ENCODE measurements at places on chromosomes 7 and 10.

GRCh38 chr7:101238226-101239182 is 902 bp upstream of the CLDN15 start:
- DNase-seq: no peak

- no peak for DNase-seq
These were observed 462.8 kb upstream of the ZWINT start for GRCh38 chr10:56823849-56824248.

DNA sequence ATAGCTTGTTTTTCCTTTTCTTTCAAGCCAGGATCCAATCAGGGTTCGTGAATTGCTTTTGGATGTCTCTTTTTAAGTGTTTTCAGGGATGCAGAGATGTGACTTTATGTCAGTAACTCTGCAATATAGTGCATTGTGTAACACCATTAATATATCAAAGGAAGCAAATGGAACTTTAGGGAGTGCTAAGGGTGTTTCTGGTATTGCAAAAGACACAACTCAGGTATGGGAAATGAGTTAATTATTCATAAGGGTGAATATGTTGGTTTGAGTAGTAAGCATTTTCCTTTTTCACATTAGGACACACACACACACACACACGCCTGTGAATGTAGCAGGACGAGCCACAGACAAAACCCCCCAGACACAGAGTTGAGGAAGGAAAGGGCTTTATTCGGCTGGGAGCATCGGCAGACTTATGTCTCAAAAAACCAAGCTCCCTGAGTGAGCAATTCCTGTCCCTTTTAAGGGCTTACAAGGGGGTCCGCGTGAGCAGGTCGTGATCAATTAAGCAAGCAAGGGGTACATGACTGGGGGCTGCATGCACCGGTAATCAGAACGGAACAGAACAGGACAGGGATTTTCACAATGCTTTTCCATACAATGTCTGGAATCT is 31.8 kb upstream of the GSDME start:
- DNase-seq: no peak

DNA sequence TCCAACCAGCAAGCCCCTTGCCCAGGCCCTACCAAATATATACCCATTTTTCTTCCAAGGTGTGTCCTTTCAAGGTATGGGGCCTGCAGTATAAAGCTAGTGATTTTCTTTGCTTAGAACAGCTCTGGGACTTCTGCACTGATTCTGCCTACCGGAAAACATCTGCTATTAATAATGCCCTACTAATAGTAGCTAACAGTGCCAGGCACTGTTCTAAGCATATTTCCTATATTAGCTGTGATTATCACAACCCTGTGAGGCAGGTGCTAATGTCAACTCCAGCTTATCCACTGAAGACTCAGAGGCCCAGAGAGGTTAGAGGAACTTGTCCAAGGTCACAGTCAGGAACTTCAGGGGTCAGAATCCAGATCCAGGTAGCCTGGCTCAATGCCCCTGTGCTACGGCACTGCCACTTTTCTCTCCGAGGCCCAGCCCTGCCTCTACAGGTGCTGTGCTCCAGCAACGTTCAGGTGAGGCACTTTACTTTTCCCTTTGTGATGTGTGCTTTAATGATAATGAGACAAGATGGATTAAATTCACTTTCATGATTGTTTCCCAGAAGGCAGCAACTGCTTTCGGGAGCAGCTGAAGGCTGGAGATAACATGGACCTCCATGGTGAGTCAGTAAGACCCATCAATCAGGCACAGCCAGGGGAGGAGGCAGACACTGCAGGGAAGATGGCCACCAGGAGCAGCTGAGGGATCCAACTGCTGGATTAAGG is 26.7 kb downstream of the TAS2R41 start:
- no peak for DNase-seq

DNA sequence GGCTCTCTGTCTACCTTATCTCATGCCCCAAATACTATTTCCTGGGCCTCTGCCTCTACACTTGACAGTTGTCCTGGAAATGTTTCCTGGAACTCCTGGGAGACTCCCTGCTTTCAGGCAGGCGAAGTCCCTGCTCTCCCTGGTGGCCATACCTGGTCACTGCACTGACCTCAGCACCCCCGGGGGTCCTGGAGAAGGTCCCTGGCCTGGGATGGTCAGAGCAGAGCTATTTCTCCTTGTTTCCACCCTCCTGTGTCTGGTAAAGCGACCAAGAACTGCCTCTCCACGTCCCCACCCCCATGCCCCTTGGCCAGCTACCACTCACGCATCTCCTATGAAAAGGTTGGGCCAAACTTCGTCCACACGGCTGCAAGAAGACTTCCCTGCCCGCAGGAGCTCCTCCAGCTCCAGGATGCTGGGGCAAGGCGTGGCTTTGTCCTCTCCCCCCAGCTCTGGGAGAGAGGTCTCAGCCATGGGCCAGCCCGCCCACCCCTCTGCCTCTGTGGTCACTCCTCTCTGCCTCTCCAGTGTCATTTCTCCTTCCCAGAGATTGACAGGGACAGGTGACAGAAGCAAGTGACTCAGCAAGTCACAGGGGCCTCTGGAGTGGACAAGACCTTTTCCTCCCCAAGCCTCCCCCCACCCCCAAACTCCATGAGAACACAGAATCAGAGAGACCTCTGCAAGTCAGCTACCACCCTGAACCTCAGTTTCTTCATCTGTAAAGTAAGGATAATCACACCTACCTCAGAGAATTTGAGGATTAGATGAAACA is 2.6 kb upstream of the SAMD8 start:
- DNase-seq: no peak

- no peak for DNase-seq
These were observed 85.0 kb downstream of the KMT2E start for GRCh38 chr7:105098863-105099515.

- DNase-seq: no peak
These were observed 29.3 kb downstream of the MAPK8 start for GRCh38 chr10:48335788-48336187.

GRCh38 chr10:77641788-77642397 is 4.3 kb upstream of the KCNMA1 start:
- DNase-seq: peak; percentile 36

GRCh38 chr10:128763588-128763987 is 637.4 kb upstream of the MKI67 start:
- no peak for DNase-seq

- DNase-seq: no peak
These were observed 29.8 kb downstream of the ZMIZ1 start for GRCh38 chr10:79098596-79099015.

DNA sequence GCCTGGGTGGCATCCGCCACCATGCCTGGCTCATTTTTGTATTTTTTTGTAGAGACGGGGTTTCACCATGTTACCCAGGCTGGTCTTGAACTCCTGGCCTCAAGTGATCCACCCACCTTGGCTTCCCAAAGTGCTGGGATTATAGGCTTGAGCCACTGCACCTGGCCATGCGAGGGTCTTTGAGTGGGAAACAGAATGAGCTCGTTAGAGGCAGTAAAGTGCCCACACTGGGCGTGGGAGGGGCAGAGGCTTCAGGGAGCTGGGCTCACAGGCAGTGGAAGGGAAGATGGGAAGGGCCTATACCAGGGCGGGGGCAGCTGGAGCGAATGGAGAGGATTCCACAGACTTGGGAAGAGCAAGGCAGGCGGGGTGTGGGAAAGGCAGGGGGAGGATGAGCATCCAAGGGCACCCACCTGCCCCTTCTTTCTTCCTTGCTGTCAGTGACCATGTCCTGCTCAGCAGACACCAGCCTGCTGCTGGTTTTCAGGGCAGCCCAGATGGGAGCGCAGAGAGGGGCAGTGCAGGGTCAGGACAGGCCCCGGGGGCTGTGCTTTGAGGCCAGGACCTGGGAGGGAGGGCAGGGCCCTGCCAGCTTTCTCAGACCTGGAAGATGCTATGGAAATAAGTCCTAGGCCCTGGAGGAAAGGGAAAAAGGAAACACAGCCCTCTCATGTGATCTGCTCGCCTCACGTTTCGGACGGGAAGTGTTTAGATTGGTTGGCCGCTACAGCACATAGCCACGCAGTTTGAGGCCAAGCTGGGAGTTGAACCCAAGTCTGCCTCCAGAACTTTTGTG is 4.2 kb downstream of the FZD9 start:
- DNase-seq: no peak

- DNase-seq: no peak
These were observed 935.9 kb downstream of the GATA3 start for GRCh38 chr10:8990280-8990987.

- DNase-seq: no peak
These were observed 1247.8 kb downstream of the GATA3 start for GRCh38 chr10:9302140-9302746.

DNA sequence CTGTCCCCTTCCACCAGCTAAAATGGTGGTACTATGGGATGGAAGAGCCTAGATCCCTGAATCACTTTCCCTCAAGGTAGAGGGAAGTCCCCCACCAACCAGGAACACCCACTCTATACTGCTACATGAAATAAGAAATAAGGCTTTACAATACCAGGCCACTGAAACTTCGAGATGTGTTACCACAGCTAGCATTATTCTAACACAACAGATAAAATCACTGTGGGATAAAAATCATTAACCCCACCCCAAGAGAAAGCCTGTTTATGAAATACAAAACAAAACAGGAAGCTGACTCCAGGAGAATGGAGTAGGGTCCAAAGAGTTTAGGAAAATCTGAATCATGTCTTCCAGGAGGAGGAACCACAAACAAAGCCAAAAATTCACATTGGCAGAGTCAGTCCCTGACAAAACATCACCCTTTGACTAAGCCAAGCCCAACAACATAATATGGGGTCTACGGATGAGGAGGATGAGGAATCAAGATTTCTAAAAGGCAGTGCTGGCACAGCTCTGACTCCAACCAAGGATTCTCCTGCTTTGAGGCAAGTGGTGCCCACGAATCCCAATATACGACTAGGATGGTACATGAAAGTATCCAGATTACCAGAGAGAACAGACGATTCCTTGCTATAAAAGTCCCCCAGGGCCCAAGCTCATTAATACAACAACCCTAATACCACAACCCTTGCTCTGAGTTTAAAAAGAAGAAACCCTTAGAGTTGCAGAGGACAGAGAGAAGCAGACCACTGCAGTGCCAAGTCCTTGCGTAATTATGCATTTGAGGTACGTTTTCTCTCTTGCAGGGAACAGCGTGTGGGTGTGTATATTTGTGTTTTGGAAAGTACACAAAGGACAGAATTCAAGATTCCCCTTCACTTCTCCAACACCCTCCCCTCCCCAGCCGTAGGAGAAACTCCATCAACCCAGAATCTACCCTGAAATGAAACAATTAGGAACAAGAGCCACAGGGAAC is 23.7 kb downstream of the XPNPEP1 start:
- no peak for DNase-seq

DNA sequence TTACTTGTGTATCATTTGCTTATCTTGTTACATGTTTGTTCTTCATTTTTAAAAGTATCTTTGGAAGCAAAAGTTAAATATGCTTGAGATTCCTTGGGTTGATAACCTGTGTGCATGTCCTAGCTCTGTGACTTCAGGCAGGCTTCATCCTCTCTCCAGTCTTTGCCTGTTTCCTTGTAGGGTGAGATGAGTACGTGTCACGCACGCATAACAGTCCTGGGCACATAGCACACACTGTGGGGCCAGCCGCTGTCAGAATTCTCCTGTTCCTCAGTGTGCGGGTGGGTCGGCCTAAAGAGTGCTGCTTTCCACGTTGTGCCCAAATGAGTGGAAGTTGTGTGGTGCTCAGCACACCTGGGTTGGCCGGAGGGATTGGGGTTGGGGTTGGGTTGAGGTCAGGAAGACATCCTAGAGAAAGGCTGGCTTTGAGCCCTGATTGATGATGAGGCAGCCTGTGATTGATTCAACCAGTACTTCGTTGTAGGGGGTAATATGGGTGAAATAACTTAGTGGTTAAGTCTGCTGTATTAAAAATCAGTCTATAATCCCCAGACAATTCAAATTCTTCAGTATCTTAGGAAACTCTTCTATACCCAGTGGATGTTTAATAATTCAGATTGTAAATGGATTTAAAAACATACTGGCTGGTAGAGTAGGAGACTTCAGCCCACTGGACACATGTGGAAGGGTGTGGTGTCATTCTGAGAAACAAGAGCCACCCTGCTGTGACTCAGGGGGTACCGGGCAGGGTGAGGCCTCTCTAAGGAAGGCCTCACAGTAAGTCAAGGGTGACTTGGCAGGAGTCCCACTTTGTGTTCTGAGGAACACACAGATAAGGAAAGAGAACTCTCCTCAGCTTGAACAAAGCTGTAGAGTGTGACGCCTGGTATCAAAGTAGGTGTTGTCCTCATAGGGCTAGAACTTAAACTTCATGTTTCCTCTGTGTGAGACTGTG is 54.8 kb downstream of the DAGLB start:
- DNase-seq: no peak

- peak; percentile 1 for DNase-seq
These were observed 41.4 kb upstream of the MAP3K8 start for GRCh38 chr10:30392564-30392990.

- peak; percentile 32 for DNase-seq
These were observed 174.4 kb downstream of the ST7 start for GRCh38 chr7:117127585-117128168.

- DNase-seq: no peak
These were observed 22.3 kb downstream of the MDFIC start for GRCh38 chr7:114943953-114944744.
